CD4-positive, alpha-beta T cell (primary cell): ENCODE measurements at places on chromosomes 7 and 10. TPM values are rescaled to one million over a fixed set of nuclear protein-coding genes. Genes with fewer than 3 reads are reported as not detected.

- no peak for DNase-seq
Observed at GRCh38 chr7:107105591-107106245, 61.2 kb downstream of the PRKAR2B start.

- DNase-seq, result no peak
Observed at GRCh38 chr7:110839866-110840265, 251.1 kb upstream of the LRRN3 start.

DNA sequence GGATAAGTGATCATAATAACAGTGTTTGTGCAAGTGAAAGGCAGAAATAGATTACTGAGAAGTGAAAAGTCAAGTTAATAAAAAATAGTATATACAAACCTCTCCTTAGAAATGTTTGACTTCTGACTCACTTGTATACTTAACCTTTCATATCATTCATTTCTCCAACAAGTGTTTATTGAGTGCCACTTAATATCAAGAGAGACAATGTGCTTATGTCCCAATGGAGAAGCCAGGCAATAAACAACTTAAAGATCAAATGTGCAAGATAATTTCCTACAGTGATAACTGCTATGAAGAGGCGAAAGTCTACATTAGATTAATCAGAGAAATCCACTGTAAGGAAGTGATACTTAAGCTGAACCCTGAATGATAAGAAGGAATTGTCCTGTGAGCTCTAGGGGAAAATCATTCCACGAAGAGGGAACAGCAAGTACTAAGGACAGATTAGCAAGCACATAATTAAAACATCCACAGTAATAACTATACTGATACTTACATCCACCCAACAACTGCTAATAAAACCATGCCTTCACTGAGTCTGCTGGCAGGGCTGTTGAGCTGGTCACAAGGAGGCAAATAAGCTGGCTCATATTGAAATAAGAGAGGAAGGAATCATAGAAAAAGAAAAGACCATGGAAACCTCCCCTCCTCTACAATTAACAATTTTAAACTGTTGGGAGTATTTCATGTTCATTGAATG, 203.5 kb downstream of the CTNNA3 start:
- no peak for DNase-seq

GRCh38 chr7:70131817-70132216, 533.5 kb downstream of the AUTS2 start:
- DNase-seq, result no peak

DNA sequence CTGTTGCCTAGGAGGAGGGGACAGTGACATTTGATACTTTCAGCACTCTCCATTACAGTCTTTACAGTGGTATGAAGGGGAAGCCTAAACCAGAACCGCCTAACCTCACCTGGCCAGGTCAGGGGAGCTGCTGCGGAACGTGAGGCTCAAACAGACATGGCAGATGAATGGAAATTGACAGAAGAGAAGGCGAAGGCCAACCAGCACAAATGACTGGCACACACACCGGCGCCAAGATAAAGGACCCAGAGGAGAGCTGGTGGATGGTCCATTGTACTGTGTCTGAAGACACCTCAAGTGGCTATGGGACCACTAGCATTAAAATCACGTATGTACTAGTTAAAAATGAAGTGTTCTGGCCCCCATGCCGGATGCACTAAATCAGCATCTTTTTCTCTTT, 53.0 kb downstream of the JCAD start:
- no peak for DNase-seq

DNA sequence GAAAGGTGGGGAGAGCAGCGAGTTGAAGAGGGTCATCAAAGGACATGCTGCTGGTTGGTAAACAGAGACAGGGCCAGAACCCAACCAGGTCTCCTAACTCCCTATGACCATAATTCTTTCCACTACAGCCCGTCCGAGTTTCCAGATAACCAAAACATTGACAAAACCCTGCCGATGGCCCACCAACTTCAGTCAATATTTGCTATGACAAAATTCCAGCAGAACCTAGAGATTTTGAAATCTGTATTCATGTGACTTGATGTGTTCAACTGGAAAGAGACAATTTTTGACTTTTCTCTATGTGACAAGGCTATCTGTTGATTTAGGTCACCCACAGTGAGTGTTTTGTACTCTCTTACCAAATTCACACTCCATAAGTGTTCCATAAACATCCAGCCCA, 86.7 kb downstream of the NHLRC2 start:
- no peak for DNase-seq

DNA sequence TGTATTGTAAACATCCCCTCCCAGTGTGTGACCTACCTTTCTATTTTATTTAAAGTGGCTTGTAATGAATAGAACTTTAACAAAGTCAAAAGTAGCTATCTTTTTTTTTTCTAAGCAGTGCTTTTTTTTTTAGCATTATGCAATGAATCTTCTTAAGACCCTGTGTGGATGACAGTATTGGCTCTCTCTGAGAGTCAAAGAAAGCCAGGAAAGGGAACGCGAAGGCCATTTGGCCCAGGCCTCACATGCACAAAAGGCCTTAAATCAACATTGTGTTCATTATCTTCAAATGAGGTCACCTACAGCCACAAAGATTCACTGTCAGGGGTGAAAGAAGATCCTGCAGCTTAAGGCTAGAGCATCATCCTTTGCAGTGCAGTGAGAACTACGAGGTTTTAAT, 721.5 kb downstream of the GRID1 start:
- no peak for DNase-seq

GRCh38 chr10:21402606-21403083, 122.8 kb downstream of the SKIDA1 start:
- DNase-seq, result no peak

NRG3 gene
- not detected for total RNA-seq

ACBD7 gene
- total RNA-seq, result 0.19 TPM

GJD4 gene
- not detected for total RNA-seq

ADGRA1 gene
- not detected for total RNA-seq
